ENCODE measurements at places on chromosomes 4 and X.
A peak's percentile ranks its signal among the peaks of the same experiment; 100 is the strongest.

DNA sequence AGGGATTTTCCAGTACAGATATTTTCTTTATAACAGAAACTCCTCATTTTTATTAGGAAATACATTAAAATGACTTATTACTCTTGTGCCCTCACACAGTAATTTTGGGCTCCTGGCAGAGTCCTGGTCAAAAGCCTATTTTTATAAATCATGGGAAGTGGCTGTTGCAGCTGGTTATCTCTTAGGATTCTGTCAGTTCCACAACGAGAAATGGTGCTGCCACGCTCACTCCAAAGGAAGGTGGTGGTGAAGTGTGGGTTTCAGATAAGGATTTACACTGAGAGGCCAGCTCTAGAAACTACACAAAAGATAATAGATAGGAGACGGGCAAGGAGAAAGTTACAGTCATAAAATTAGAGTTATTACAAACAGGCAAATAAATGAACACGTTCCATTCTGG is 159.2 kb upstream of the FAM241A start:
- no peak for DNase-seq

GRCh38 chr4:173014113-173014558 is 154.5 kb upstream of the GALNT7 start:
- DNase-seq = peak; percentile 47

GRCh38 chr4:169115897-169116254 is 105.8 kb upstream of the CBR4 start:
- peak; percentile 92 for DNase-seq

GRCh38 chr4:122156819-122157218 is 4.7 kb downstream of the BLTP1 start:
- DNase-seq = no peak

DNA sequence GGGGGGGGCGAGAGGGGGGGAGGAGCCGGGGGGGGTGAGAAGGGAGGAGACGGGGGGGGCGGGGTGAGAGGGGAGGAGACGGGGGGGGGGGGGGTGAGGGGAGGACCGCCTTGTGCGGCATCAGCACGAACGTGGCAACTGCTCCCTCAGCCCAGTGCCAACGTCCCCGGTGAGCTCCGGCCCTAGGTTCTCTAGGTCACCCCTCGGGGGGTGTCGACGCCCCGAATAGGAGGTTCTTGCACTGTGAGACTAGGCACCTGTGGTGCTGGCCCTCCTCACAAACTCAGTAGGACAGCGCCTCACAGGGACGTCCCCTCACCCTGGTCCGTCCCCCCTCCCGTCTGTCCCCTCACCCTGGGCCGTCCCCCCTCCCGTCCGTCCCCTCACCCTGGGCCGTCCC is 21.5 kb upstream of the GTPBP6 start:
- DNase-seq = no peak

GRCh38 chrX:43141885-43142284 is 363.9 kb upstream of the PPP1R2C start:
- DNase-seq = no peak

DNA sequence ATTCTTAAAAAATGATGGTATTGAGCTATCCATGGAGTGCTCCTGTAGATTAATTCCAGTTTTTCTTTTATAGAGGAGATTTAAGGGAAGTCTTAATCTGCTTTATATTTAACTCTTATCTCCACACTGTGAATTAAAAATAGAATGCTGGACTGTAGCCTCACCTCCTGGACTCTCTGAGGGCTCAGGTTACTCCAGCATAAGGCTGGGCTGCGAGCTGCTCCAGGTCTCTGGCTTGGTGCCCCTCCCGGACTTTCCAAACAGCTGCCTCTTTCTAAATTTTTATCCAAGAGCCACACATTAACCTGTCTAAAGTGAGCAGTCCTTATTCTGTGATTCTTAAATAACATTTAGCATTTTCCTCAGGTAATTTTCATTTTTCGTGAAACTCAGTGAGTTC is 218.7 kb upstream of the JADE1 start:
- DNase-seq = no peak

- no peak for DNase-seq
Measured at GRCh38 chr4:133581996-133582619, 433.0 kb downstream of the PCDH10 start.

GRCh38 chrX:22788221-22788620 is 211.5 kb upstream of the DDX53 start:
- no peak for DNase-seq

GRCh38 chr4:71746379-71746778 is 37.5 kb downstream of the GC start:
- no peak for DNase-seq

DNA sequence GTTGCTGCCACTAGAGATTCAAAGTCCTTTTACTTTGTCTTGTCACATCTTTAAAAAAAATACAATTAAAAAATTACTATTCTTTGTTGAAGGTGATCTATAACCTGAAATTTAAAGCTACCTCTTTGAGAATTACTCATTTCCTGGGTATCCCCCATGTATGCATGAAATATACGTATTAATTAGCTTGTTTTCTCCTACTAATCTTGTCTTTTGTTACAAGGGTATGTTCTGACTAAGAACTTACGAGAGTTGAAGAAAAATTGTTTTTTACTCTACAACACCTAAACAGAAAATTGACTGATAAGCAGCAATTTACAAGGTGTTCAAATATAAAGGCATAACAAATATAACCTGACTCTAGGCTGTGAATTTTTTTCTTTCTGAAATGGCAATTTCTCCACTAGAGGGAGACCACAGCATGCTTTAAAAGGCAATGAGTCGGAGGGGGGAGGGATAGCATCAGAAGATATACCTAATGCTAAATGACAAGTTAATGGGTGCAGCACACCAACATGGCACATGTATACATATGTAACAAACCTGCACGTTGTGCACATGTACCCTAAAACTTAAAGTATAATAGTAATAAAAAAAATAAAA is 249.6 kb downstream of the OPHN1 start:
- DNase-seq = no peak

GRCh38 chrX:13158911-13159310 is 114.5 kb upstream of the FAM9C start:
- no peak for DNase-seq

DNA sequence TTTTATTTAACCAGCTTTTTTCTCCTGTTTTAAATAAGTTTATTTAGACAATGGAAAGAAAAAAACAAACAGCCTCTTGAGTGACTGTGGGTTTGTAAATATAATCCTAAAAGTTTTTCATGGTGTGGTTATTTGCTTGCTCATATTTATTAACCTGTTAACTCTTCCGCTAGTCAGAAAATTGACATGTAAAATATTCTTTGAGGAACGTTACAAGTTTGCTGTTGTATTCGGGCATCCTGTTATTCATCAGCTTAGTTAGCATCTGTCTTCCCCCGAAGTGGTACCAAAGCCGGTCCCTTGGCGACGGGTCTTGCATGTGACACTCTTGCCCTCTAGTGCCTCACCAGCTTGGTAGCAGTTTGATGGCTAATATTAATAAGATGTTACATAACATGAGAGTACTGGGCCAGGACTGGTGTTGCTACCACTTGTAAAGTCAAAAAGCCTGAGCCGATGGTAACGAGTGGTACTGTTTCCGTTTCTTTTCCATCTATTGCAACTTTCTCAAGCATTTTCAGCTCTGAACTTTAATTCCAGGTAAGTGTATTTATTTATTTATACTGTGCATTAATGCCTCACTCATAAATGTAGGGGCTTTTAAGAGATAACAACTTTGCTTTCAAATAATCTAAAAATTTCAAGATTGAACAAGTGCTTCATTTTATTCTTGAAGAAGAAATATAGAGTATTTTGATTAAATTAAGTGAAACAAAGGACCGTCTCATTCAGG is at the start of gene NDST3:
Gene NDST3 (plus strand): TSS at position 434 of the 733 bp plus-strand sequence. CDS start 19,425 bp downstream, outside the sequence.
- peak; percentile 2 for DNase-seq

- DNase-seq = no peak
Measured at GRCh38 chrX:154529206-154529612, 13.2 kb upstream of the FAM3A start.

DNA sequence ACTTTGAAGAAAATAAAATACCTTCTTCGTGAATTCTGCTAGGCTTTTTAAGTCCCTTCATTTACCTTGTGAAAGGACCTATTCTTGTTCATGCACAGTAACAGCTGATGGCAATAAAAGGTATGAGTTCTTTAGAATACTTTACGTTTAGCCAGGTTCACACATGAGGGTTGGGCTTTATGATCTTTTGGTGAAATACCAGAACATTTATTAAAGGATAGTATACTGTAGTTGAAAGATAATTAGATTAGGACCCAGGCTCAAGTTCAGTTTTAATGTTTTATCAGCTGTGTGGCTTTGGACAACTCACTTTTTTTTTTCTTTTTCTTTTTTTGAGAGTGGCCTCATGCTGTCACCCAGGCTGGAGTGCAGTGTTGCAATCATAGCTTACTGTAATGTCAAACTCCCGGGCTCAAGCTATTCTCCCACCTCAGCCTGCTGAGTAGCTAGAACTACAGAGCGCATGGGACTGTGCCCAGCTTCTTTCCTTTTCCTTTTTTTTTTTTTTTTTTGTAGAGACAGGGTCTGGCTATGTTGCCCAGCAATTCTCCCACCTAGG is 28.2 kb upstream of the NEIL3 start:
- DNase-seq = no peak

DNA sequence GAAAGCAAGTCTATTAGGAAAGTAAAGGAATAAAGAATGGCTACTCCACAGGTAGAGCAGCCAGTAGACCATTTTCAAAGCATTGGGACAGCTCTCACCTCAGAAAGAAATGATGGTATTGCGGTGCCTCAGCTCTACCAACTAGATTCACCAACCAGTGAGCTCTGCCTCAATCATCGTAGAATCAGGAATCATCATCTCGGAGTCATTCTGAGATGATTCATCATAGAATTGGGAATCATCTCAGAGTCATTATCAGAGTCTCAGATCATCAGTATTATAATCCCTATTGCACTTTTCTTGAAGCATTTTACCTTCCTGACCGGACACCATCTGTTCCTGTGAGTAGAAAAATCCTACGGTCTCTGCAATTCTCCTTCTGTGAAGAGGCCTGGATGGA is 17.5 kb upstream of the SAT1 start:
- no peak for DNase-seq

GRCh38 chrX:153974726-153975286 is 2.3 kb downstream of the TMEM187 start:
- DNase-seq = no peak

DNA sequence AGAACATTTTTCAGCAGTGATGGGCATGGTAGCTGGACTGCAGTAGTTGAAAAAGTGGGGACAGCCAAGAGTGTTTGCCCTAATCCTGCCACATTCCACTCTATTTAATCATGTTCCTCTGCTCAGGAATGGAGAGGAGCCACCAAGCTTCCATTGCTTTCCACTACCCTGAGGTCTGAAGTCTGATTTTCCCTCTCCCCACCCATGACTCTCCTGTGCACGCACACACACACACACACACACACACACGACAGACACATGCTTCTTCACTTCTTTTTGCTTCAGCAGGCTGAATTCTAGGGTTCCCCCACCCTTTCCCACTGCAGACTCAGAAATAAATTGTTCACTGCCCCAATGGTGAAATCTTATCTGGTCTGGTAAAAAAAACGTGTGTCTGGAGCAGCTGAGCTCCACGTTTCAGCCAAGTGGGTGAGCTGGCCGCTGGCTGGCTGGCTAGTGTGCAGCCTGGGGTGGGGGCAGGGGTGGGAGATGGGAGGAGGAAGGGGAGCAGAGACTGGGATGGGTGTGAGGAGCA is 142.7 kb upstream of the NALF2 start:
- peak; percentile 18 for DNase-seq

GRCh38 chrX:148495176-148495575 is 5.2 kb upstream of the AFF2 start:
- no peak for DNase-seq

DNA sequence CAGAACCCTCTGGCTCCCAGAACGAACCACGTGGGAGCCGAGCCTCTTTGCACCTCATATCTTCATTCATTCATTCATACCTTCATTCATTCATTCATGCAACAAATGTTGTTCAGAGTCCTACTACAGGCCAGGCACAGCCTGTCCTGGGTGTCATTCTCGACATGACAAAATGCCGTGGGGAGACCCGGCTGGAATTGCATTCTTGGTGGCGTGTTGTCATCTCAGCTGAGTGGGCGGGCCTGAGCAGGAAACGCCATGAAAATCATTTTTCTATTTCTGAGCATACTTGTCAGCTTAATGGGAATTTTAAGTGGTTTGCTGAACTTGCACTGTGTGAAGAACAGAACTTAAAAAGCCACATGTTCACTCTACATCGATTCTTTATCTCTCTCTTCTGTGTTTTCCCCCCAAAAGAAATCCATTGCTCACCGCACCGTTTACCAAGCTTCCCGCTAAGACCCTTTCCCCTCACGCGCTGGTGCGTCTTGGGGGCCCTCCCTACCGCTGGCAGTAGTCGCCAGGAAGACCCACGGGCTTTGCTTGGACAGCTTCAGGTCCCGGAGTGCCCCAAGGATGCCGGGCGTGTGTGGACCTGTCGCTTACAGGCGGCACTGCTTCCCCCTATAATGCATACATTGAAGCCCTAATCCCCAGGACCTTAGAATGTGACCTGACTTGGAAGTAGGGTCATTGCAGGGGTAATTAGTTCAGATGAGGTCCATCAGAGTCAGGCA is 41.6 kb upstream of the HMX1 start:
- DNase-seq = no peak

DNA sequence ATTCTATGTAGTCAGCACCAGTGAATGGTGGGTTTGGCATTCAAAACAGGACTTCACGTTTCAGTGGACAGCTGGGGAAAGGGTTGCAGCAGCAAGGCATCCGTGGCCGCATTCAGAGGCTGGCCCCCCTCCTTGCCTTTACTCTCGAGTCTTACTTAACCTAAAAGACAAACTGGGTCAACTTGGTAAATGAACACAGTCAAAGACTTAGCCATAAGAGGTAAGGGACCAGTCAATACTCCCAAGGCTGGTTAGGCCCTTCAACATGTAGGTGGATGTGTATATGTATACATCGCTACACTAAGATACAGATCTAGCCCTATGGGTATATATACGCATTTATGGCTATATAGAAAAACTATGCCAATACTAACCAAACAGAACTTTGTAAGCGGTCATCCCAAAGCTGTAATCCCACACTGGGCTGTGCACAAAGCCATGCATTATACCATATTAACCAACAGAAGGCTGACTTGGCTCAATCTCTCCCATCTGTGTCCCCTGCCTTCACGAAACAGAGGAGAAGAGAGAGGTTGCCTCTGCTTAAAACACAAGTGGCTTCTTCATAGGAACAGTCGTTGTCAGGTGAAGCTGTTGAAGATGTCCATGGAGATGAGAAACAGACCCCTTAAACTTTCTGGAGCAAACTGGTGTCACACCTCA is 61.9 kb downstream of the TSC22D3 start:
- no peak for DNase-seq

- no peak for DNase-seq
Measured at GRCh38 chr4:103012551-103012950, 7.0 kb downstream of the SLC9B1 start.

Measured in skeletal muscle cell (primary cell).